Left colon (tissue), 2 donors: ENCODE measurements at places on chromosomes 5 and 9. TPM values are rescaled to one million over a fixed set of nuclear protein-coding genes. Genes with fewer than 3 reads are reported as not detected.
A peak's percentile ranks its signal among the peaks of the same experiment; 100 is the strongest.

DNA sequence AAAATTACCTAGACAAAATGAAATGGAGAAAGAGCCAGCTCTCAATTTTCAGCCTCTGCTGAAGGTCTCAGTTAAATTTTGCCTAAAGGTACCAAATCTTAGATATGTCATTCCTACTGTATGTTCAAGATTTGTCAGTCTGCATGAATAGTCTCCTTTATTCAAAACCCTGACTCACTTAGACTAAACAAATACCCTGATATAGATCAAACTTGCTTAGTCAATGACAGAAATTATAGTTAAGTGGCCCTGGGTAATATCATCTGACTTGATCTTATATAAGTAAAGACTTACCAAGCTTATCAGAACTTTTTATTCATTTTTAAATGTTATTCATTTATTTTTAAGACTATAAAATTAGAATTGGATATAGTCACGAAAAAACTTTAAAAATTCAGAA is 12.2 kb downstream of the MEGF9 start:
- no peak for DNase-seq

DNA sequence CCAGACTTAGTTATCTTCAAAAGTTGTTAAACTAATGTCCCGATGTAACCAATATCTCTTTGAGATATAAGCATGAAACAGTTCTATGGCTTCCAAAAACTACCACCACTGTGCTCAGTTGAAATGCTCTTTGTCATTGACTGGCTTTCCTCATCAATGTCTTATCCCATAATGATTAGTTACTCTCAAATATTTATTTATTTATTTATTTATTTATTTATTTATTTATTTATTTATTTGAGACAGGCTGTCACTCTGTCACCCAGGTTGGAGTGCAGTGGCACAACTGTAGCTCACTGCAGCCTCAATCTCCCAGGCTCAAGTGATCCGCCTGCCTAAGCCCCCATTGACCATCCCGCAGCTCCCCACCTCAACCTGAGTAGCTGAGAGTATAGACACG is 28.0 kb upstream of the MLLT3 start:
- DNase-seq = no peak

DNA sequence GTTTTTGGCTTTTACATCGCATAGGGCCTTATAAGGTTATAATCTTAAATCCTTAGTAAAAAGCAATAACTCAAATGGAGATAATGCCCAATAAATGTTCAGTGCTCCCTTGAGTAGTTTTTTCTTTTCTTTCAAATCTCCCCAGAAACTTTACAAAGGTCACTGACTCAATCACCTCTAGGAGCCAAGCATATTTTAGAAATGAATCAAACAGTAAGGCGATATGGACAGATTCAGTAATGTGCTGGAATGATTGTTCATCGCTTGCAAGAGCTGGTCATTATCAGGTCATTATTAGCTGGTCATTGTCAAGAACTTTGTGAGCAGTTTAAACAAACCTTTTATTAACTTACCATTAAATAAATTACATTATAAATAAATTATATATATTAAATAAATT is 130.4 kb upstream of the SLIT3 start:
- DNase-seq = no peak

GRCh38 chr5:176446884-176447590 is 1.1 kb upstream of the FAF2 start:
- DNase-seq = peak; percentile 40

DNA sequence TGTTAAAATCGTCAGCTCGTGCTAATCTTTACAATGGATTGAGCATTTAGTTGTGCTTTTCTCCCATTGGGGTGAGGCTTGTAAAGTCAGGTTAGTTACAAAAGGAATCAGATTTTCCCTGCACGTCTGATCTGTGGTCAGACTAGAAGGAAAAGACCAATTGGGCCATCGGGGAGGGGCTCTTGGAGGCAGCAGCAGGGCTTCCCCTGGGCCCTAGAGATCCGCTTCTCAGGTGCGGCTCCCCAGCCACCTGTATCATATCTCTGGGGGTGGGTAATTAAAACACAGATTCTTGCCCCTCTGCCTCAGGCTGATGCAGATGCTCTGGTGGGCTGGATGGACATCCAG is 200.3 kb downstream of the HSPA4 start:
- no peak for DNase-seq

DNA sequence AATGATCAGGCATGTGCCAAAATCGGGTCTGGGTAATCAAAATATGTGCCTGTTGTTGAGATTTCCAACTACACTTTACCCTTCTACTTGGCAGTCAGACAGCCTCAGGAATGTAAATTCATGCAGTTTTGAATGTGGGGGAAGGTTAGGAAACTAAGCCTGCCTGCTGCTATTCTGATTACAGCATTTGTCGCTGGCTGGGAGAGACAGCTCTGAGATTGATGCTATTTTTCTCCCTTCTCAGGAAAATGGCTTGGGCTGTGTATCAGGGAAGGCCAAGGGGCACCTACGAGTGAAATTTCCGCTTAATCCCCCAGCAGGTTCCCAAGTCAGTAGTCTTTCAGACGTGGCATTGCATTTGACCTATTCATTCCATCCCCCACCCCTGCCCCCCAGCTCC is 3.6 kb upstream of the RGS7BP start:
- DNase-seq = no peak

- DNase-seq = no peak
Observed at GRCh38 chr5:72499090-72499489, 8.1 kb downstream of the ZNF366 start.

GRCh38 chr9:3181049-3181953 is 337.4 kb upstream of the PUM3 start:
- DNase-seq = peak; percentile 43

- no peak for DNase-seq
Observed at GRCh38 chr5:137341831-137342230, 157.3 kb downstream of the SPOCK1 start.

DNA sequence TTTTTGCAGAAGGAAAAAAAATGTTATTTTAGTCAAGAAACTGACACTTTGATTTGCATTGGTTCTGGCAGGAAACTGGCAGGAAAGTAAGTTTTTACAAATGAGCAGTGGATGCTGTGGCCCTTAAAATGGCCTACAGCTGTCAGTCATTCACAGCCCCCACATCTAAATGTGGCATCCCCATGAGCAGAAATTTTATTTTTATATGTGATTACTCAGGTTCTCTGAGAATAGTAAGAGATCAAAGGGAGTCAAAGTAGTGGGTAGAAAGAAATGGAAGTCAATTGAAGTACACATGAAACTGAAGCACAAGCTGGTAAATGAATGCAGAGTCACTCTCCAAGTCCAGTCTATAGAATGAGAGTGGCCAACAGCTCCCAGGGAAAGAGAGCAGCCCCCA is 80.3 kb downstream of the ENC1 start:
- no peak for DNase-seq

DNA sequence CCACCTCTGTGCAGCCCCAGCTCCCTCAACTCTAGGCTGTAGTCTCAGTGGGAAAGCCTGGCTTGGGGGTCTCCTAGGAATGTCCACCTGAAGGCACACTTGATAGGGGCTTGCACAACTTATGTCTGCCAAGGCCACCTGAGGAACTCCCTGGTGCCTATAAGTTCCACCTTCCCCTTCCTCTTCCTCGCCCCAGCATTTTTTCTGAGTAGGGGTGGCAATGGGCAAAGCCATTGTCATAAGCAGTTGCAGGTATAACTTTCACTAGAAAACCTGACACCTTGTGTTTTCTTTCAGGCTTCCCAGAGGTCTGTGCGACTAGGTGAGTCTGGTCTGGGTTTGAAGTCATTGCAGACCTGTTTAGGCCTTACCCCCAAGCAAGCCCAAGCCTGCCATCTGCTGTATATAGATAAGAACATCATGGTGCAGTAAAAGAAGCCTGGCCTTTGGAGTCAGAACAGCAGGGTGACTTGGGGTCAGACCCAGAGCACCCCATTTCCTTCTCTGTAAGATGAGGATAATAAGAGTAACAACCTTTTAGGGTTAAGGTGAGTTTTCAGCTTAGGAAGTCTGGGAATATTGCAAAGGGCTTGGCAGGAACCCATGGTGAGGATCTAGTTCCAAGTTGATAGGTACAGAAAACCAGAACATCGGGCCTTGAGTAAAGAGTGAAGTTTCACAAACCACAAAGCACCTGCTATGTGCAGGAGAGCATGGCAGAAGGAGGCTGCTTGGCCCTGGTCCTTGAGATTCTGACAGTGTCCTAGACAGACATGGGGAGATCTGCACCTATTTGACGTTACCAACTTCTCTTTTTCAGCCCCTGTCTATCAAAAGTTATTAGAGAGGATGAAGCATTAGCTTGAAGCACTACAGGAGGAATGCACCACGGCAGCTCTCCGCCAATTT is 33.8 kb downstream of the TGFBI start:
- DNase-seq = no peak

DNA sequence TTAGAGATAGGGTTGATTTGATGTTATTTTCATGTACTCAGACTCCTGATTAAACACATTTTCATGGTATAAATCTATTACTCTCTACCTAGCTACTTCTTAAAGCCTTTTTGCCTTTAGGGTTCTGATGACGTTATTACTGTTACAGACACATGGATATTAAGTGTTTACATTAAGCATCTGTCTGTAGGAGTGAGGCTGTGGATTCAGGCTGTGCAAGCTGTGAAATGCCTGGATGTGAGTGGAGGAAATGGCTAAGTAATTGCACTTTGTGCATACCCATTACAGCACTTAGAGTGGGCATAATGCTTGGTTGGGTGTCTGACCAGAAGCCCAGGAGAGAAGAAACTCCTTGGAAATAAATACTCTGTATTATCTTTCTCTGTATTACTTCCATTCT is 186.8 kb downstream of the SNX18 start:
- no peak for DNase-seq

DNA sequence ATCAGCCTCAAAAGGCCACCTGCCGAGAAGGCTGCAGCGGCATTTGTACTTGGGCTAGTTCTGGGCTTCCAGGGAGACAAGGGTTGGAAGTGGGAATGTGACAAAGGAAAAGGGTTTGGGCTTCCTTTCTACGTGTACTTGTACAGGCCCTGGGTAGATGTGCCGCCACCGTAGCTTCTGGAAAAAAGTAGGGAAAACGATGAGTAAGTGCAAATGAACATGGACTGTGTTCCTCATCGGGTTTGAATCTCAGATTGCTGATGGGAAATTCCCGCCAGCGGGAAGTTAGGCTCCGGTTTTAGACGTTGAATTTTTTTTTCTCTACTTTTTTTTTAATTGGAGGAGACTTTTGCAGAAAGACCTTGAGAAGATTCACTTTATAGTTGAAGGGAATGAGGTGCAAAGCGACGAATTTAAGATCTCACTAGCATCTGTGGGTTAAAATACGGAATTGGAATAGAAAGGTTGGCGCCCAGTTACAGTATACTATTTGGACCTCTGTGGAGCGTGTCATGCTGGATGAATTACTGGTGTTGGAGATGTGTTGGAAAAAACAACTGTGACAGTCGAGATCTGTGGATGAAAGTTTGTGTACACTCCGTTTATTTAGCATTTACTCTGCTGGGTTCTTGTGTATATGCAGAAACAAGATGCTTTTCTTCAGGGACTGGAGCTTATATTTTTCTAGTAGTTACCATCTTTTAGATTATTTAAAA is 1.2 kb downstream of the G3BP1 start:
- DNase-seq = peak; percentile 33

GRCh38 chr5:80659106-80659505 is 4.3 kb upstream of the DHFR start:
- DNase-seq = no peak

GRCh38 chr9:101677861-101678260 is 60.6 kb downstream of the GRIN3A start:
- DNase-seq = no peak

DNA sequence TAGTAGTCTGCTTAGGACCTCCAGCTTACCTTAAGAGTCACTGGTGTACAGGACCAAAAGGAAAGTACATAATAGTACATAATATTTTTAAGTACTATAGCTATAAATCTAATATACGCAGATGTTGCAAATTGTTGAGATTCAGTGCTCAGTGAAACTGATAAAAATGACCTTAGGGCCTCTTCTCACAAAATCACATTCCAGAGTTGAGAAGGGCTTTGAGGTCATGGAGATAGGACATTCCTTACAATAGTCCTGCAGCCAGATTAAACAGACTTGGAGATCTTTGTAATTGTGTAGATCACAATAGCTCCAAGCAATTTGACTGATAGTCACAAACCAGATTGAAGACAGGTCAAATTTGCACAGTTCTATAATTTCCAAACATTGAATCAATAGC is 37.7 kb upstream of the PCSK1 start:
- no peak for DNase-seq

DNA sequence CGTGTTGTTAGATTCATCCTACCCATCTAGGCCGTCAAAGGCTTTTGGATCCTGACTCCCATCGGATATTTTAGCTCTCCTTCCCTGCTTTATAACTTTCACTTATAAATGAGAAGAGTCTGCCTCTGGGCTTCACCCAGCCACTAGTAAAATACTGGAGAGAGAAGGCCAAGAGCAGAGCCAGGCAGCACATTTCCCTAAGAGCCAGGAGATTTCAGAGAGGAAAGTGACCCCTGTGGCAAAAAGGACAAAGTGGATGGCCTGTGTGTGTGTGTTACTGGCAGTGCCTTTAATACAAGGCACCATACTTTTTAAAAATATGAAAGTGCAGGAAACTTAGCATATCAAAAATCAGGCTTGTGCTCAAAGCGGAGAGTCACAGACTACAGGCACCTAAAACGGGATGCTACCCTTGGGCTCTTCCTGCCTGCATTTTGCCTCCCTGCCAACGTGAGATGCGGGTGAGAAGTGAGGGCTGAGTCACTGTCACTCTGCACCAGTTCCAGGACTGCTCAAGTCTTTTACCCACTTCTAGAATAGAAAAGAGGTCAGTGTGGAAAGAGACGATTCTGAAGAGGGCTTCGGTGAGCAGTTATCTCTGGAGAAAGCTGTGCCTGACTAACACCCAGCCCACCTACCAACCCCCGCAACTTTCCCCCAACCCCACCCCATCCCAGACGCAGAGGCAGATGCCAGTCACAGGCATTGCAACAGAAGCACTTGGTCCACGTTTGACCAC is 15.9 kb downstream of the NFIL3 start:
- no peak for DNase-seq

Gene TEX48
- not detected for total RNA-seq

Gene ACOT12
- total RNA-seq = not detected

Gene DPYSL3
- 23.9 TPM for total RNA-seq

Gene CRHBP
- total RNA-seq = 0.87 TPM

Gene ADAMTS13
- total RNA-seq = 4.4 TPM

Gene KCNV2
- not detected for total RNA-seq

Gene CYSRT1
- 0.43 TPM for total RNA-seq

Gene TOR1A
- 36.9 TPM for total RNA-seq

Gene PDE8B
- 1.4 TPM for total RNA-seq
